ENCODE measurements at places on chromosomes 11 and 22.

- no peak for DNase-seq
Observed at GRCh38 chr11:19955660-19956059, 204.6 kb downstream of the DBX1 start.

DNA sequence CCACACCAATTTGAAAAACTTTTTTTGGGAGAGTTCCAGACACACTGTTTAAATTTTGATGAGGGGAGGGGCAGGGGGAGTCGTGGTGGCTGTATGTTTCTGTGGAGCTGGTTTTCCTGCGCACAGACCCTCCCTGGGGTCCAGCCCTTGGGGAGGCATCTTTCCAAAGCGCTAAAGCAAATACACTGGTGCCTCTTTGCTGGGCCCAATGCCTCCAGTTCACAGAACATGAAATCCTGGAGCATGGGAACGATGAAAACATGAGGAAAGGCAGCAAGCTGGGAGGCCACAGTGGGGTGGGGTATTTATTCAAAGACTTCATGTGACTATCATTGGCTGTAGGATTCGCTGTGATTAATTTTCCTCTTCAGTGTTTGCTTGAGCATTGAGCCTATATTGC lies 135.3 kb downstream of the CCDC34 start:
- DNase-seq: no peak

DNA sequence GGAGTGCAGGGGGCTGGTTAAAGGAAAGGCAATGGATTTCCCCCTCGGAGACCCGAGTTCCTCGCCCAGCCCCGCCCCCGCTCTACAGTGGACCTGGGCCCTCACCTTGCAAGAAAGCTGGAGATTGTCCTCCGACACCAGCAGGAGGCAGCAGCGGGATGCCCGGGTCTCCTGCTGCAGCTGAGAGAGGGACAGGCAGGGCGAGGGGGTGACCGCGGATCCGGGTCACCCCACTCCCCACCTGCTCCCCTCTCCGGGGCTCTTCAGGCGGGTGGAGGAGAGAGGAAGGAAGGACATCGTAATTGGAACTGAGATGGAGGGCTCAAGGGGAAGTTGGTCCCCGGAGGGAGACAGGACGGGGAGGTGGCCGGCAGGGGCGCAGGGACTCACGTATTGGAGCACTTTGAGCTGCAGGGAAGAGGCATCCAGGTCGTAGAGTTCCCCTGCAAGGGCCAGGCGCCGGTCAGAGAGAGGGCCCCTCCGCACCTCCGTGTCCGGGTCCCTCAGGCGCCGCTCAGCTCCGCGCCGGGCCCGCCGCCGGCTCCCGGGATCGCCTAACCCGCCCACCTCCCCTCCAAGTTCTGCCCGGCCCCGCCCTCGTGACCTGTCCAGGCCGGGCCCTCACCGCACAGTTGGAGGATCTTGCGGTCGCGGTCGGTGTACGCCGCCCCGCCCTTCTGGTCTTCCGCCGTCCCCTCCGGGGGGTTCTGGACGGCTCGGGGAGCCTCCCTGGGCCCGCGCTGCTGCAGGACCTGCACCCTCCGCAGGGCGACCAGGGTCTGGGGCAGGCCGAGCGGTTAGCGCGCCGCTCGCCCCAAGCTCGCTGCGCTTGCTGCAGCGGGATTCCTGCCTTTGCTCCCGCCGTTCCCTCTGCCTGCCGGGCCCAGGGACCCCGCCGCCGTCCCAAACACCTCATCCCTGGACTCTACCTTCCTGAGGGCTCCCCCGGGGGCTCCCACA lies 84.1 kb downstream of the PDE2A start:
- DNase-seq: peak; percentile 17

- no peak for DNase-seq
Observed at GRCh38 chr11:32402836-32403235, 32.5 kb downstream of the WT1 start.

DNA sequence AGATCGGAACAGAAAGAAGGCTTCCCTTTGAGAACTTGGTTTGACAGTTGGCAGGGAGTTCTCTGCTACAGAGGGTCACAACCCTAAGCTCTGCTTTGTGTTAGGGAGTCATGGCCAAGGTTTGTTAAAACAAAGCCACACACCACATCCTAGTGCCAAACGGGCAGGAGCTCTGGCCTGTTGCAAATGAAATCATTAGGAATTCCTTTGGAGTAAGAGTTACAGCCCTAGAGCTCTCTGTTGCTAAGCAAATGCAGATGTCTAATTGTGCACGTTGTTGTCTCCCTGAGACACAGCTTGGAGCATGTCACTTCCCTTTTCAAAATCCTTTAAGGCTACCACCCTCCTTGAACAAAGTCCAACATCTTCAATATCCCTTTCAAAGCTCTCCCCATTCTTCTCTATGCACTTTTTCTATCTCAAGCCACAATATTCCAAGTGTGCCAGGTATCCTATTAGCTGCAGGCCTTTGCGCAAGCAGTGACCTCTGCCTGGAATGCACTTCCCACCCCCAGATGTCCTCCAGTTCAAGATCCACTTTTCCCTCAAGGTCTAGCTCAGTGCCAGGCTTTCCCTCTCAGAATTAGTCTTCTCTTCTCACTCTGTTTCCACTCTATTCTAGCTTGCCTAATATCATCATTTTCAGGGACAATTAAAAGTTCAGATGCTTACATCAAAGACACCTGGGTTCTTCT lies 253.7 kb upstream of the POU2AF2 start:
- peak; percentile 63 for DNase-seq

- DNase-seq: no peak
Observed at GRCh38 chr11:77866336-77866735, 45.4 kb downstream of the AAMDC start.

- DNase-seq: peak; percentile 100
Observed at GRCh38 chr22:30196141-30196879, 50.2 kb downstream of the LIF start.

DNA sequence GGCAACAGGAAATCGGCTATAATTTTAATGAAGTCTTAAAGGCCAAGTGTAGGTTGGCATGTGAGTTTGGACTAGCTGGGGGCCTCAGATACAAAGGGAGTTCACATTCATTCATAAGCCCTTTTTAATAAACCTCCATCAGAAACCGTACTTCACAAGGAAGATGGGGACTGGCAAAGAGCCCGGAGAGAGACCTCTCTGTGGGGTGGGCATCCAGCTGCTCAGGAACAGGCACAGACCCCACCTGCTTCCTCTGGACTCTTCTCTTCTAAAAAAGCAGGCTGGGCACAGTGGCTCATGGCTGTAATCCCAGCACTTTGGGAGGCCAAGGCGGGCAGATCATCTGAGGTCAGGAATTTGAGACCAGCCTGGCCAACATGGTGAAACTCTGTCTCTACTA lies 3.9 kb upstream of the ARFGAP3 start:
- no peak for DNase-seq

DNA sequence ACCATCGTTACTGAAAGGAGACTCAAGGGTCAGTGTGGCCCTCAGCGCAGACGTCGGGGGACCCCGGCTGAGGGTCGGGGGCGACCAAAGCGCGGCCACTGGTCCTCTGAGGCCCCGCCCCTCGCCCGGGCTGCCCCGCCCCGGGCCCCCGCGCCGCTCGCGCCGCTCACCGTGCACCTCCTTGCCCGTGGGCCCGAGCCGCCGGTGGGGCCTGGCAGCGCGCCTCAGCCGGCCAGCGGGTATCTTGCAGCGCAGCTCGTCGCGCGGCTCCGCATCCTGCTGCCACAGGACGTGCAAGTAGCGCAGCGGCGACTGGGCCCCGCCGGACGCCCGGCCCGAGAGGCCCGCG lies 419 bp downstream of the ANKRD54 start:
- no peak for DNase-seq

GRCh38 chr11:69004411-69005182 lies 8.4 kb downstream of the MRGPRF start:
- DNase-seq: no peak

DNA sequence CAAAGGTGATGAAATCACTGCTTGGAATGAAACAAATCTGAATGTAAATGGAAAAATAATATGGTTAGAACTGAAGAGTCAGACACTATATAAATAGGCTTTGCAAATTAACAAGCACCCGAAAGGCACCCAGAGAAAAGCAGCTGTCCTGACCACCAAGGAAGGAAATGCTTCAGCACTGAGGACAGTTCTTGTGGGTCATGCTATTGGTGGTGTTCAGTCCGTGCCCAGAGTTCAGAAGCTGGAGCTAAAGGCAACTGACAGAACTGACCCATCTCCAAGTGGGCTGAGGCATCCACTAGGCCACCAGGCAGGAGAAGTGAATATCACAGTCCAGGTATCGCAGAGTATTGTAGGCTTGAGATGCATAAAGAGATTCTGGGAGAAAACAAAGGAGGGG lies 208.9 kb downstream of the OPCML start:
- no peak for DNase-seq

- no peak for DNase-seq
Observed at GRCh38 chr11:88474655-88475054, 137.1 kb upstream of the CTSC start.

GRCh38 chr11:26227883-26228502 lies 103.9 kb upstream of the ANO3 start:
- no peak for DNase-seq

DNA sequence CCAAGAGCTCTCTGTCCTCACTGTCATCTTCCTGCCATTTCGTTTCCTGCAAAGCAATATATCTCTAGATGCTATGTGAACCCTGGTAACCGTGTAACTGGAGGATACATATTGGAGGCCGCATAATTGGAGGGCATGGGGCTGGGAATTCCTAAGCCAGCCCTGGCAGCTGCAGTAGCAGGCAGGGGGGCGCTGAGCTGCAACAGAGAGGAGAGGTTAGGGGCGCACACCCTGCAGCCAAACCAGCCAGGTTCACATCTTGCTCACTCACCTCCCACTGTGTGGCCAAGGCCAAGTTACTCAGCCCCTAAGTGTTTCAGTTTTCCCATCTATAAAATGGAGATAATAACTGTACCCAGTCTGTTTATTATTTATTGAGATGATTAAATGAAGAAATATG lies 39.9 kb upstream of the ZBTB16 start:
- no peak for DNase-seq

DNA sequence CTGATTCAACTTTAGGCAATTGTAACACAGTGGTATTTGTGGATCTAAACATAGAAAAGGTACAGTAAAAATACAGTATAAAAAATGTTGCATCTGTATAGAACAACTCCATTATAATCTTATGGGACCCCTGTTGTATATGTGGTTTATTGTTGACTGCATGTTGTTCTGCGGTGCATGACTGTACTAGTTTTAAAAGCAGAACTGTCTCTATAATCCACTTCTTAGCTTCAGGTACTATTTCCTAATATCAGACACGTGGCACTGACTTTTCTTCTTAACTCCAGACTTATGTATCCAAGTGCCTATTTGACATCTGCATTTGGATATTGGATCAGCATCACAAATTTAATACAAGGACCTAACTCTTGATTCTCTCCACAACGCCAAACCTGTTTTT lies 41.1 kb downstream of the PACS1 start:
- no peak for DNase-seq

DNA sequence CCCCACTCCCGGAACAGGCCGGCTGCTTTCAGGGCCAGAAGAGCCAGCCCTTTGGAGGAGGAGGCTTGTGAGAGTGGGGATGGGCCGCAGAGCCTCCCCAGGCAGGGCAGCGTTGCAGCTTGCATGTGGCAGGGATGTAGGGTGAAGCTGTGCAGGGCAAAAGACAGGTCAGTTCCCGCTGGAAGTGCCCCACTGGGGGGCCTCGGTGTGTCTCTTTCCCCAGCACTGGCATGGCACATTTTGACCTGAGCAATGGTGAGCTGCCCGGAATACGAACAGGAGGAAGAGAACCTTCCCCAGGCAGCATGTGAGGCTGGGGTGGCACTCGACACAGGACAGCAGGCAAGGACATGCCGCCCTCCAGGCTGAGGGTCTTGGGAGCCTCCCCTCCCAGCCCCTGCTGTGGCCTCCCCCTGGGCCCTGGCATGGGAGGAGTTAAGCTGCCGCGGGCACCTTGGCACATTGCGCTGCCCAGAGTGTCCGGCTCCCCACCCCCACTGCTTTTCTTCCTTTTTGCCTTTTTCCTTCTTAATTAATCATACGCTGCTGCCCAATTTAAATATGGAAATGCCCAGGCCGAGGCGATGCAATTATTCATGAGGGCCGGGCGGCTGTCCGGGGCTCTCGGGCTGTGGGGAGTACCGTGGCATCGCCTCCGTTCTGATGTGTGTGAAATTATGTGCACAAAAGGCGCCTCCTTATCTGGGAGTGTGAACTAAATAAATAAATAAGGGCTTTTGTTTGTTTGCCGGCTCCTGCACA lies 76.0 kb upstream of the WNT7B start:
- peak; percentile 62 for DNase-seq

DNA sequence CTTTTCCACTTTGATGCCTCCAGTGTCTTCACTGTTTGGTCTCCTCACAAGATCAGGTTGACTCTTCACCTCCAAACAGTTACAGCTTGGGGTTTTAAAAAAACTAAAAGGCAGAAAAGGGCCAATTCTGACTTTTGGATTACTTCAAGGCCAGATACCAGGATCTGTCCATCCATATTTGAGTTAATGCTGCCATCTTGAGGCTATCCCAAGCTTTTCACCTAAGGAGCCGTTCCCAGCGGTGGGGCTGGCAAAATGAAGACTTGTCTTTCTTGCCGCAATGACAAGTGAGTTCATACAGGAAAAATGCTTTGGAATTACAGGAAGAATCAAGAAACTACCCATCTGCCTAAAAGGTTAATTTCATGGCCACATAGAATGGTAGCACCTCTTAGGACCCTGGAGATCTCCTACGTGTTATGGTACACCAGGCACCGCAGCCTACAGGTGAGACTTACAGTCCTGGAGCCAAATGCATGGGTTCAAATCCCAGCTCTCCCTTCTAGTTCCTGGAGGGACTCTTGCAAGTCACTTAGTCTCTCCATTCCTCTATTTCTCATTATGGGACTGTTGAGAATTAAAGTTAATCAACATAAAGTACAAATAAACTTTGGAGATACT lies 6.0 kb upstream of the OR5B21 start:
- peak; percentile 74 for DNase-seq

DNA sequence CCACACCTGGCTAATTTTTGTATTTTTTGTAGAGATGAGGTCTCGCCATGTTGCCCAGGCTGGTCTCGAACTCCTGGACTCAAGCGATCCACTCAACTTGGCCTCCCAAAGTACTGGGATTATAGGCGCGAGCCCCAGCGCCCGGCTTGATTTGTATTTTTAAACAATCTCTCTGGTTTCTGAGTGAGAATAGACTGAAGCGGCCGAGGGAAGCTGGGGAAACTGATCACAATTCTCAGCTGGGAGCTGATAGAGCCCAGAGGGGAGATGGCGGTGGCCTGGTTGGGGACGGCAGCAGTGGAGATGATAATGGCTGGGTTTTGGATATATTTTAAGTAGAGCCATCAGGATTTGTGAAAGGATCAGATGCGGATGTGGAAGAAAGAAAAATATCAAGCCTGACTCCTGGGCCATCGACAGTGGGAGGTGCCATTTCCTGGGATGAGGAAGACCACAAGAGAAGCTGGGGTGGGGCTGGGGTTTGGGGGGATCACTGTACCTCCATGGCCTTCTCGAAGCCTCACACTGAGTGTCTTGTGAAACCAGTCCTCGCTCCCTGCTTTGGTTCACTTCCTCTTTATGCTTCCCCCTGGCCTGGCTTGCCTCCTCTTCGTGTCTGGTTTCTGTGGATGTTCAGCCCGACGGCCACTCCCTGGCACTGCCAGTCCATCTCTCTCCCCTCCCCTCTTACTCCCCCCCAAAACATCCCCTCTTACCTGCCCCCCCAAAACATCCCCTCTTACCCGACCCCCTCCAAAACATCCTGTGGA lies 51.9 kb downstream of the IGLL1 start:
- DNase-seq: no peak

Data from EH (cell line).